ENCODE measurements at places on chromosomes 12 and 14.

- no peak for DNase-seq
Measured at GRCh38 chr12:54393743-54394142, 9.2 kb upstream of the ZNF385A start.

GRCh38 chr12:105967038-105967776 lies 171.5 kb downstream of the NUAK1 start:
- DNase-seq = no peak

DNA sequence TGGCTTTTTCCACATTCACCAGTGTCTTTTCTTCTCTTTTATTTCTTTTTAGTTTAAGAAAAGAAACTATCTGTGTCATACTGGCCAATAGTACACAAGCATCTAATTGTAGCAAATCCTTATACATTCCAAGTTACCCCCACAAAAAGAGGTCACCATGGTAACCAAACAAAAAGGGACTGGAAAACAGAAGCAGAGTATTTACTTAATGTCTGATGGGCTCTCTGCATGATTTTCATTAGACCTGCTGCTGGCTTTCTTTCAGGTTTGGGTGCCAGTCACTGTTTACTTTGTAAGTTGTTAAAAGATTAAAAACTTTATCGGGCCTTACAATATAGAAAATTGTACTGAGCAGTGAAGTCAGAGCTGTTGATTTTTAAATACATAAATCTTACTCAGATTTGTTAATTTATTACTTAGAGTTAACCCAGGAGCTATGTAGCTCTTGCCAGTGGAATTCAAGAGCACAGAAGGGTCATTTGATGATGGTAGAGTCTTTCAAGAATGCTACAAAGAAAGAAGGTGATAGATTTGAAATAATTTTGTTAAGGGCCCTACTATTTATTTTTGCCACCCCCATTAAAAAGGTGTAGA lies 123.9 kb downstream of the BRMS1L start:
- no peak for DNase-seq

- no peak for DNase-seq
Measured at GRCh38 chr12:7498809-7499208, 4.8 kb downstream of the CD163 start.

- no peak for DNase-seq
Measured at GRCh38 chr14:69005432-69006148, 26.5 kb upstream of the ACTN1 start.

Measured in NCI-H524 (cell line).